ENCODE measurements at places on chromosomes 16 and 17. TPM values are rescaled to one million over a fixed set of nuclear protein-coding genes. Genes with fewer than 3 reads are reported as not detected.

DNA sequence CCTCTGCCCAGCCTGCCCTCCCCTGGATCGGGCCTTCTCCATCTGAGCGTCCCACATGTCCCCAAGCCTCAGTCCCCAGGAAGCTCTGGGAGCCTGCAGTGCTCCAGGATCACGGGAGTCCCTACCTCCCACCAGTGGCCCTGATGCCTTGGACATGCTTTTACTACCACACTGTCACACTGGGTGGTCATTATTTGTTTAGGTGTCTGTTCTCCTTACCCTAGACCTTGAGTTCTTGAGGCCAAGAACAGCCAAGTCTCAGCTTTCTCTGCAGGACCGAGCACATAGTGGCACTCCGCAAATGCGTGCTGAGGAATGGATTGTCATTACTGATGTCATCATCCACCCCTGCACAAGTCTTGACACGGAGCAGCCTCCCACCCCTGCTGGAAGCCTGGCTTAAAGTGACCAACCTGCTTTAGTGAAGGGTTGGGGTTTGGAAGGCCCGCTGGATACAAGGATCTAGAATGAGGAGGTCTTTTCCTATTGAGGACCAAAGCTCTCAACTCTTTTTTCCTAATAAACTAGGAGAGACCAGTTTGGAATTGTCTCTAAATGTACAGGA is 132.9 kb upstream of the CRHR1 start:
- no peak for DNase-seq

GRCh38 chr16:68367030-68367429 is 56.2 kb downstream of the PRMT7 start:
- DNase-seq = no peak

GRCh38 chr17:48175692-48176470 is 68.3 kb downstream of the SNX11 start:
- peak; percentile 12 for DNase-seq

- DNase-seq = no peak
These were observed 1.7 kb downstream of the FZD2 start for GRCh38 chr17:44558710-44559633.

- DNase-seq = no peak
These were observed 114.0 kb downstream of the PRKCB start for GRCh38 chr16:23949630-23950290.

BBS2 gene
- total RNA-seq = 52.7 TPM

HBA2 gene
- total RNA-seq = 7,657 TPM

DHRS7B gene
- 24.6 TPM for total RNA-seq

SLC12A3 gene
- total RNA-seq = 0.96 TPM

GNGT2 gene
- not detected for total RNA-seq

Measured in umbilical cord (tissue), 2 donors.